T follicular helper cell (primary cell): ENCODE measurements at places on chromosomes 7 and 10.

DNA sequence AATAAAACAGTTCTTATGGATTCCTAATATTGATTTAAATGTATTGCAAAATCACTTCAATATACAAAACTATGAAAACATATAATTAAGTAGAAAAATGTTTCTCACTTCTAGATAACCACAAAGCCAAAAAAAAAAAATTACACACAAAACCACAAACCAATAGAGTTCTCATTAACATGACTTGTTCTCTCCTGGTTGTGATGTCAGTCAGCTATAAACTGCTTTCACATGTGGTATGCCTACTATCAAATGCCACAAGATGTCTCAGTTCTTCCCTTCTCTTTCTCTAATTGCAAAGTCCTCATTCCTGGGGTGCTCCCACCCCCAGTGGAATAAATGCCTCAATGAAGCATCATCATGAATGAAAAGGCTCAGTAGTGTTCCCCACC, 16.6 kb downstream of the GNAI1 start:
- no peak for DNase-seq

- no peak for DNase-seq
These were observed 1.7 kb upstream of the CXCL12 start for GRCh38 chr10:44386546-44387052.

- DNase-seq = no peak
These were observed 12.6 kb downstream of the HPS1 start for GRCh38 chr10:98433881-98434732.

GRCh38 chr10:19952224-19953010, 136.2 kb downstream of the PLXDC2 start:
- DNase-seq = no peak

- DNase-seq = no peak
These were observed 21.1 kb downstream of the STARD3NL start for GRCh38 chr7:38199154-38199553.

GRCh38 chr10:18238870-18239485, 98.8 kb downstream of the CACNB2 start:
- DNase-seq = no peak

- no peak for DNase-seq
These were observed 38.4 kb downstream of the PLPP4 start for GRCh38 chr10:120495226-120496009.

DNA sequence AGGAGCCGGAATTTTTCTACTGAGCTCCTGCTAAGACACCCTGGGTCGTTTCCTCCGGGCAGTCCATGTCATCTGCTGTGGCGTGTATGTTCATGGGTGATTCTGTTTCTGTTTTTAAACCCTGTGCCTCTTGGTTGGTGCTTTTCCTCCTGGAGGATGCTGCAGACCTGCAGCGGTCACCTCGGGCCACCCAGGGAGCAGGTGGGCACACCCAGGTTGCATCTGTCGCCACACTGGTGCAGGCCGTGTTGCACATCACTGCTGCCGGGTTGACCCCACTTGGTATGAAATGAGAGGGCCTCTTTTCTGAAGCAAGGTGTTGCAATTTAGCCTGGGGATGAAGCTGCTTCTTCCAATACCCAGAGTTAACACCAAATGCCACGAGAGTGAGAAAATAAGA, 127.2 kb downstream of the CUX1 start:
- no peak for DNase-seq
